ENCODE measurements at places on chromosomes 4 and X.
A peak's percentile ranks its signal among the peaks of the same experiment; 100 is the strongest.

GRCh38 chr4:17624821-17625220, 10.4 kb downstream of the MED28 start:
- H3K27ac ChIP-seq = no peak overlapping the region
- H3K36me3 ChIP-seq = peaks cover 100% of the 10 kb centered on the region
- H3K4me3 ChIP-seq = no peak overlapping the region
- H3K4me1 ChIP-seq = no peaks in the 10 kb centered on the region
- H3K27me3 ChIP-seq = no peaks in the 10 kb centered on the region

DNA sequence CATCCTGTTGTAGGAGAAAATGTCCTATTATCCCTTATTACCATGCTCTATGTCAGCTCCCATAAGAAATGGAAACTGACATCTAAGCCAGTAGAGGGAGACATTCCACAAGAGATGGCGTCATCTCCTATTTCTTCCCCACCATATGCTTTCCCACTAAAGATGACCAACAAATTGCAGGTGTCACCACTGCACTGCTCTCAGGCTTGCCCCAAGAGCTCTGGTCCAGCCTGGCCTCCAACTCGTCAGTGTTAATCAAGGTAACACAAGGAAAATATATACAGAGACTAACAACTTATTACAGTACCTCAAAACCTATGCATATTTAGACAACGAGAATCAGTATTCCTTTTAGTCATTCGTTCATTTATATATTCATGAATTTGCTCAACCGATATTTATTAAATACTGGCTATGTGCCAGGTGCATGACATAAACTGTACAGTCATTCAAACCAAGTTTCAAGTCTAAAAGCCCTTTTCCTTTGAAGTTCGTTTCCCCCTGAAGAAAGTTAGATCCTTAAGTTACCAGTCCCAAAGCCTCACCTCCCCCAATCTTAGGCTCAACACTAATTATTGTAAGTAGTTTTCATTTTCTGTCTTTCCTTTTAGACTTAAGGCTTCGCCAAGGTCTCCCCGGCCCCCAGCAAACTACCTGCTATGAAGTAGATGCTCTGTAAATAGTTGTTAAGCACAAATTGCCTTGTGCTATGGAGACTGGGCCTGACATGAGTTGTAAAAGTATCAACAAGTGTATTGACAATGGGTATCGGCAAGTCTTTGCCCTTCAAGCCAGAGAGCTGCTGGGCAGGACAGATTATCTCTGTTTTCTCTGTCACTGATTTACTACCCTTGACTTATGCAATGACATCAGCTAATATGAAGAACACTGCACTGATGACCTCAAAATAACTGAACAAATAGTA, 3.1 kb upstream of the FGB start:
- no peak overlapping the region for H3K4me3 ChIP-seq
- no peaks in the 10 kb centered on the region for H3K36me3 ChIP-seq
- peak; percentile 75 for DNase-seq
- no peak overlapping the region for H3K27ac ChIP-seq

DNA sequence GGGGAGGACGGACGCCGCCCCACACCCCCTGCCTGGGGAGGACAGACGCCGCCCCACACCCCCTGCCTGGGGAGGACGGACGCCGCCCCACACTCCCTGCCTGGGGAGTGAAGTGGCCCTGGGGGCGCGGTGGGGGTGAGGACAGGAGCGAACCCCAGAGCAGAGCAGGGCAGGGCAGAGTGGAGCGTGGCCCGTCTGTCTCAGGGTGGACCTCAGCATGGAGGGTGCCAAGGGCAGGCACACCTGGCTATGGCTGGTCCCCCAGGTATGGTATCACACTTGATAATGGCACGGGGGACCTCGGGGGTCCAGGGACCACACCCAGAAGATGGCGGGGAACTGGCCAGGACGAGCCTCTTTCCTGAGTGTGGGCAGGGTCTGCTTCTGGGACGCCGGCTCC, 9.6 kb downstream of the LRPAP1 start:
- H3K36me3 ChIP-seq = peaks cover 98% of the 10 kb centered on the region
- no peaks in the 10 kb centered on the region for H3K27me3 ChIP-seq
- H3K4me1 ChIP-seq = no peaks in the 10 kb centered on the region
- no peak overlapping the region for H3K27ac ChIP-seq
- DNase-seq = no peak

- H3K4me1 ChIP-seq = no peaks in the 10 kb centered on the region
- no peak overlapping the region for H3K4me3 ChIP-seq
- peak; percentile 67 for DNase-seq
- H3K36me3 ChIP-seq = peaks cover 23% of the 10 kb centered on the region
Measured at GRCh38 chr4:42460043-42460442, 62.8 kb downstream of the SHISA3 start.

GRCh38 chr4:100294356-100294755, 104.1 kb upstream of the DDIT4L start:
- no peaks in the 10 kb centered on the region for H3K4me1 ChIP-seq
- no peaks in the 10 kb centered on the region for H3K27me3 ChIP-seq
- H3K27ac ChIP-seq = no peak overlapping the region
- no peak for DNase-seq
- H3K4me3 ChIP-seq = no peak overlapping the region

DNA sequence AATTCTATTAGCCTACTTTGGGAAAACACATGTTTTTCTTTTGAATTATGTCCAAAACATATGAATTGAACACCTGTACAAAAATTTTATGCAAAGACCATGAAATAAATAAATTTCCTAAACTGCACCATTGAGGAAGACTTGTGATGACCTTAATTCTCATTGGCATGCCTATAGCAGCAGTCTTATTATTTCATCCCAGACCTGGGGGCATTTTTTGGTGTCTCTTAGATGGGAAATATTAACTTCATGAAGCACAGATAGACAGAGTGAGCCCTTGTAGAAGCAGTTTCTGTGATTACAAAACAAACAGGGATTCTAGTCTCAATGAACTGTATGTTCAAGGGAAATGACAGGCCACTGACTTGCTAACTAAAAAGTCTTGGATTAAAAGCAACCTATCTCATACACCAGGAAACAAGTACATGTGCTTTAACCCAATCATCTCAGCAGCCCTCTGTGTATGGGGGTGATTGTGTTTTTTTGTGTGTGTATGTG, 32.0 kb upstream of the HPGD start:
- no peaks in the 10 kb centered on the region for H3K4me1 ChIP-seq
- H3K27ac ChIP-seq = no peak overlapping the region
- DNase-seq = no peak
- H3K36me3 ChIP-seq = no peaks in the 10 kb centered on the region

GRCh38 chrX:134406356-134407064, 53.5 kb upstream of the HPRT1 start:
- peak; percentile 7 for DNase-seq
- no peaks in the 10 kb centered on the region for H3K4me1 ChIP-seq
- H3K27me3 ChIP-seq = no peaks in the 10 kb centered on the region

- no peaks in the 10 kb centered on the region for H3K4me1 ChIP-seq
- peak; percentile 94 for DNase-seq
- H3K36me3 ChIP-seq = no peaks in the 10 kb centered on the region
Measured at GRCh38 chr4:151362404-151363164, 37.2 kb upstream of the SH3D19 start.

DNA sequence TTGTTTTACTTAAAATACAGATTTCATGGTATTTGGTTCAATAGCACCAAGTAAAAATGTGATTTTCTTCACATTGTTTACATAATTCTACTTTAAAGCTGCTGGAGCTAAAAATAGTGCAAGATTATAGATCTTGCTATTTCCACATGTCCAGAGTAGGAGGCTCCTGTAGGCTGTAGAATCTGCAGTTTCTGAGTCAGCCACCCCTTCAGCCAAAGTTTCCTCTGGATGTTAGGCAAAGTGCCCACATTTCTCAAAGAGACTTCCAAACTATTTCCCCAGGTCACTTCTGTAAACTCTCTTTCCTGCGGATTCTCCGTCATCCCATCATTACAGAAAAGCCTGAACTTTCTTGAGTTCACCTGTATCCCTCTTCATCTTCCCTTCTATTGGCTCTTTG, 342.5 kb upstream of the FSTL5 start:
- DNase-seq = peak; percentile 16
- no peaks in the 10 kb centered on the region for H3K27me3 ChIP-seq
- no peaks in the 10 kb centered on the region for H3K36me3 ChIP-seq
- H3K27ac ChIP-seq = no peak overlapping the region

GRCh38 chr4:138452826-138453225, 210.7 kb upstream of the SLC7A11 start:
- no peaks in the 10 kb centered on the region for H3K4me1 ChIP-seq
- H3K27ac ChIP-seq = no peak overlapping the region
- H3K36me3 ChIP-seq = no peaks in the 10 kb centered on the region
- no peak for DNase-seq
- no peaks in the 10 kb centered on the region for H3K27me3 ChIP-seq
- no peak overlapping the region for H3K4me3 ChIP-seq

GRCh38 chr4:38154681-38155588, 194.7 kb downstream of the PTTG2 start:
- H3K27ac ChIP-seq = peak overlapping the region; percentile 83
- DNase-seq = peak; percentile 93
- H3K4me3 ChIP-seq = no peak overlapping the region
- no peaks in the 10 kb centered on the region for H3K27me3 ChIP-seq

GRCh38 chr4:122588453-122589238, 32.2 kb downstream of the IL21 start:
- H3K27ac ChIP-seq = no peak overlapping the region
- no peaks in the 10 kb centered on the region for H3K27me3 ChIP-seq
- H3K4me3 ChIP-seq = no peak overlapping the region
- DNase-seq = no peak
- H3K36me3 ChIP-seq = no peaks in the 10 kb centered on the region

- DNase-seq = no peak
- no peak overlapping the region for H3K4me3 ChIP-seq
- no peak overlapping the region for H3K27ac ChIP-seq
- H3K36me3 ChIP-seq = no peaks in the 10 kb centered on the region
- peaks cover 5% of the 10 kb centered on the region for H3K27me3 ChIP-seq
- H3K4me1 ChIP-seq = no peaks in the 10 kb centered on the region
Measured at GRCh38 chr4:77124576-77124975, 32.4 kb upstream of the CCNG2 start.

DNA sequence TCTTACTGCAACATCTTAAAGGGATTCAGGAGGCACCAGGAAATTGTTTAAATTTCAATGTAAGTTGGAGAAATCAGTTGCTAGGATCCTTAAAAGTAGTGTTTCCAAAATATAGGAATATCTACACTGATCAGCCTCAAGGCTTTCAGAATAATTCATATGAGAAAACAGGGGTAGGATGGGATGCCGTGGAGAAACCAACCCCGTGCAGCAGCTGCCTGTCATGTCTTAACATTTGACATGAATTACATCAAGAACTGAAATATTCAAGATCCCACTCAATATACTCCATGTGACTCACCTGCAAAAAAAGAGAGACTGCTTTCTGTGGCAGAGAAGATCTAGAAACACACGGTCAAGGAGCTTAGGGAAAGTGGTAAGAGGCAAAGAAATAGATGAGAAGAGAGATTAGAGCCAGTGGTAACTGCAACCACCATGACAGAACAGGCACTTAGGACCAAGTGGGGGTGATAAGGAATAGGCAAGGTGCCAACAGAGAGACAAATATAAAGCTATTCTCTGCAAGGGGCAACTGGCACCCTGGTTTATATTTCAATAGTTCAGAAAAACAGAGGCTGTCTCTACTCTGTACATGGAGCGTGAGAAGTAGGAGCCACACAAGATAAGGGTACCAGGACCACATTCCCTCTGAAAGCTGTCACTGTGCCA, 64.0 kb downstream of the SLC39A8 start:
- H3K4me3 ChIP-seq = no peak overlapping the region
- H3K27me3 ChIP-seq = no peaks in the 10 kb centered on the region
- H3K27ac ChIP-seq = no peak overlapping the region
- H3K36me3 ChIP-seq = no peaks in the 10 kb centered on the region

- DNase-seq = no peak
- H3K27me3 ChIP-seq = no peaks in the 10 kb centered on the region
- H3K36me3 ChIP-seq = peaks cover 43% of the 10 kb centered on the region
- peaks cover 20% of the 10 kb centered on the region for H3K4me1 ChIP-seq
- H3K4me3 ChIP-seq = no peak overlapping the region
Measured at GRCh38 chr4:76745240-76745639, 152.7 kb downstream of the SOWAHB start.

- DNase-seq = peak; percentile 21
- H3K27me3 ChIP-seq = no peaks in the 10 kb centered on the region
- H3K27ac ChIP-seq = no peak overlapping the region
Measured at GRCh38 chr4:174553828-174554227, 31.5 kb upstream of the HPGD start.

DNA sequence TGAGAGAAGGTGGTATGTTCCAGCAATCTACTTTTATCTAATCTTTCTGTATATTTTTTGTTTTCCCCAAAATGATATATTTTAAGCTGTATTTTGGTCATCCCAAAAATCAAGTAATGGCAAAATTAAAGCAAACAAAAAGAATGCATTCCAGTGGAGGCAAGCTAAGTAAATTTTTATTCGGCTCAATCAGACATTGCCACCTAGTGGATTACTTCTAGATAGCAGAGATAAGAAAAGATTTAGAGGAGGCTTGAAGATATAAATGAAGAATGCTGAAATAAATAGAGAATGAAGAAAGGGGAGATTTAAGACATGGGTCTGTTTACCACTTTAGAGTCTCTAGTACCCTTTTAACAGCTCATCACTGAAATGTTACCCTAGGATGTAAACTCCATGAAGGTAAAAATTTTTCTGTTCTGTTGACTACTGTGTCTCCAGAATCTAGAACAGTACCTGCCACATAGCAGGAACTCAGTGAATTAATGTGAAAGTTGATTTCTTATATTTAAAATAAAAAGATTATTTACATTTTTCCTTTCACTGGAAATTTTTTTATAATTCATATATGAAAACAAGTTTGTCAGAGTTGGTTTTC, 110.9 kb upstream of the ANK2 start:
- H3K4me3 ChIP-seq = no peak overlapping the region
- DNase-seq = peak; percentile 59
- H3K27me3 ChIP-seq = no peaks in the 10 kb centered on the region
- H3K27ac ChIP-seq = no peak overlapping the region
- no peaks in the 10 kb centered on the region for H3K36me3 ChIP-seq

DNA sequence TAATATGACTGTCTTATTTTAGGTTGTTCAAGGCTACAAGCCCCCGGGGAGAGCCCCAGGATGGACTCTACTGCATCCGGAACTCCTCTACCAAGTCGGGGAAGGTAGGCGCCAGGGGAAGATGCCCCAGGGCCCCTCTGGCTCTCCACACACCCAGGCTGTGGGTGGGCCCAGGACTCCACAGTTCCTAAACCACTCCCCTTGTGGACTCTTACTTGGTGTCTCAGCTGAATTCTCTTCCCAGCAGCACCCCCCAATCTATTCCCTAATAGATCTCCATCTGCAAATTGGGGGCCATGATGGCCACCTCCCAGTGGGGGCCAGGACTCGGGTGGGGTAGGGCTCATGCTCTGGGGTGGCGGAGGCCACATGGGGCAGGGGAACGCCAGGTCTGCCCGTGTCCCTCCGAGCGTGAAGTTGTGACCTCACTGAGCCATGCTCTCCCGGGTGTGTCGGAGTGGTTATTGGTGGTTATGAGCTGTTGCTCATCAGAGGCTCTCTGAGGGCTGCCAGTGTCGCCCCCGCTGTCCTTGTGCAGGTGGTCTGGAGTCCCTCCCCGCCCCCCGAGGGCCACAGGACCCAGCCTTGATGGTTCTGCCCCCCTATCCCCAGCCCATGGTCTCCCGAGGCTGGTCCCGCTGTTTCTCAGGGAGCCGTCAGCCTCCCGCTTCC, 11.2 kb upstream of the ADD1 start:
- H3K36me3 ChIP-seq = peaks cover 93% of the 10 kb centered on the region
- H3K27ac ChIP-seq = no peak overlapping the region
- H3K27me3 ChIP-seq = no peaks in the 10 kb centered on the region
- no peak overlapping the region for H3K4me3 ChIP-seq
- peaks cover 32% of the 10 kb centered on the region for H3K4me1 ChIP-seq

- no peak overlapping the region for H3K4me3 ChIP-seq
- H3K27me3 ChIP-seq = no peaks in the 10 kb centered on the region
- no peak for DNase-seq
- no peaks in the 10 kb centered on the region for H3K36me3 ChIP-seq
Measured at GRCh38 chr4:170093973-170094535, 4.3 kb upstream of the AADAT start.
